ENCODE measurements at places on chromosomes 4 and X. TPM values are rescaled to one million over a fixed set of nuclear protein-coding genes. Genes with fewer than 3 reads are reported as not detected.

DNA sequence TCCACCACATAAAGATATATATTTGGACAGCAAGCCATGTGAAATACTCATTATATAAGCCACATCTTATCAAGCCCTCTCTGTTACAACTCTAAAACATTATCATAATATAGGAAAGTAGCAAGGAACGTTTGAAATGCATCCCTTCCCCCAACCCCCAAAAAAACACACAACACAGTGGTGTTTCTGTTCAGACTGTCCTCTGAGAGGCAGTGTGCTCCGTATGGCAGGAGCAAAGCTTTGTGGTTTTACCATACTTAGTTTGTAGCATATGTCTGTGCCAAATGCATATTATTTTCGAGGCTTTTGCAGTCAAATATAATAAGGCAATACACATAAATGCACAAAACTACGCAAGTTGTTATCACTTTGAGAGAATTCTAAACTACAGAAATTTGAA, 194.2 kb downstream of the RAPGEF2 start:
- DNase-seq: no peak

- no peak for DNase-seq
These were observed 80.0 kb upstream of the DDX60 start for GRCh38 chr4:168398589-168398988.

Gene MSX1
- total RNA-seq: 2.2 TPM

Gene PCDH7
- total RNA-seq: 44.3 TPM

All from prostate gland (tissue), 2 donors.